ENCODE measurements at places on chromosomes 1 and 21. TPM values are rescaled to one million over a fixed set of nuclear protein-coding genes. Genes with fewer than 3 reads are reported as not detected.

Gene WDR64
- not detected for total RNA-seq

Gene NCMAP
- total RNA-seq = not detected

Gene C2CD4D
- not detected for total RNA-seq

Gene SMIM1
- total RNA-seq = 1.0 TPM

Gene OLFML3
- 5.2 TPM for total RNA-seq

Gene TSACC
- total RNA-seq = 2.8 TPM

Gene IGSF9
- total RNA-seq = 0.29 TPM

Gene ID3
- 341 TPM for total RNA-seq

Gene RGSL1
- not detected for total RNA-seq

Gene NPHS2
- not detected for total RNA-seq

Gene LCE4A
- total RNA-seq = not detected

Gene NDUFS2
- 78.6 TPM for total RNA-seq

Gene HLX
- 5.0 TPM for total RNA-seq

Gene ZBTB8B
- 0.01 TPM for total RNA-seq

Gene CRYBG2
- total RNA-seq = 1.7 TPM

Gene SPATA1
- total RNA-seq = 0.72 TPM

Gene C1orf116
- total RNA-seq = 2.5 TPM

Gene LAMC2
- 29.1 TPM for total RNA-seq

Gene TFF2
- total RNA-seq = not detected

Gene PRDM15
- 4.3 TPM for total RNA-seq

Gene CD247
- total RNA-seq = 0.15 TPM

Gene KIF14
- total RNA-seq = 15.1 TPM

Gene ETV3L
- total RNA-seq = not detected

Gene C1orf53
- 7.7 TPM for total RNA-seq

Gene OR10Z1
- not detected for total RNA-seq

Gene PPT1
- total RNA-seq = 71.1 TPM

Gene TMEM54
- total RNA-seq = 41.7 TPM

Gene CDC73
- total RNA-seq = 39.0 TPM

Gene AXDND1
- 0.24 TPM for total RNA-seq

Gene LCK
- 0.07 TPM for total RNA-seq

Gene FAM72D
- total RNA-seq = 6.7 TPM

Gene PDE9A
- total RNA-seq = 1.2 TPM

Gene BRINP2
- 0.11 TPM for total RNA-seq

Gene ATP1A4
- total RNA-seq = not detected

Gene OR2L3
- total RNA-seq = not detected

Gene KRTAP8-1
- not detected for total RNA-seq

Gene KANK4
- 0.19 TPM for total RNA-seq

Gene ASPM
- total RNA-seq = 30.2 TPM

Gene CELSR2
- 5.8 TPM for total RNA-seq

Gene CHAF1B
- 12.3 TPM for total RNA-seq

Gene COL11A1
- total RNA-seq = 4.3 TPM

All from A549 treated with DMSO at 1 μM for 4 hours (cell line).